ENCODE measurements at places on chromosomes 5 and 9.

DNA sequence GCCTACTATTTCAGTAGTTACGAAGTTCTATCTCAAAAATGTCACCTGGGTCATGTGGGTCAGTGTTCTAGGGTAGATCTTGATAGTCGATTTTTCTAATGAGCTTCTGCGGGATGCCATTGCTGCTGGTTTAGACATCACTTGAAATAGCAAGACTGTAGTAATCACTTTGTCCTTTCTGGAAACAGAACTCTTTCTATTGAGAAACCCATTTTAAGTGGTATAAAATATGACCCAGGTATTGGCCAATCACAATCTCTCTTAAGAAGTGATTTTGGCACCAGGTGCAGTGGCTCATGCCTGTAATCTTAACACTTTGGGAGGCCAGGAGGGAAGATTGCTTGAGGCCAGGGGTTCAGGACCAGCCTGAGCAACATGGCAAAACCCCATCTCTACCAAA lies 17.6 kb downstream of the ARRDC3 start:
- DNase-seq: no peak

- DNase-seq: no peak
Observed at GRCh38 chr5:168712280-168712924, 133.2 kb upstream of the PANK3 start.

GRCh38 chr5:133746834-133747233 lies 134.5 kb upstream of the FSTL4 start:
- DNase-seq: peak; percentile 48

DNA sequence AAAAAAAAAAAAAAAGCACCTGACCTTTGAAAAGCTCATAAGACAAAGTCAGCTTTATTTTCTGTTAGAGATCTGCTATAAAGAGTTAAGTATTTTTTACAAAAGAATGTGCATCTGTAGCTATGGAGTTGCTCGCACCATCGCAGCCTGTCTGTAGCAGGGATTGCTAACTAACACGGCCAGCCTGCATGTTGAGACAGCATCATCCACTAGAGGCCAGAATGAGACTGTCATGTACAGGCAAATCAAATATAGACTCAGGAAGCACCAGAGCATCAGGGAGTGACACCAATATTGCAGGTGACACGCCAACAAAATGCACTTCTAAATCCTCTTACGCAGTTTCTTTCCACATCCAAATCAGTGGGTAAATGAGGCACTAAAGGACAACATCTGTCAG lies 136.3 kb upstream of the RASEF start:
- no peak for DNase-seq

- DNase-seq: no peak
Observed at GRCh38 chr9:29816954-29817703, 2243.8 kb upstream of the C9orf72 start.

GRCh38 chr9:95516221-95516733 lies 494 bp downstream of the PTCH1 start:
- no peak for DNase-seq

- no peak for DNase-seq
Observed at GRCh38 chr9:27090231-27090630, 18.8 kb upstream of the TEK start.

- no peak for DNase-seq
Observed at GRCh38 chr5:102536323-102536928, 37.6 kb upstream of the SLCO6A1 start.

- DNase-seq: no peak
Observed at GRCh38 chr5:98341038-98342032, 432.1 kb upstream of the RGMB start.

- DNase-seq: no peak
Observed at GRCh38 chr5:115369430-115370144, 73.1 kb upstream of the CCDC112 start.

DNA sequence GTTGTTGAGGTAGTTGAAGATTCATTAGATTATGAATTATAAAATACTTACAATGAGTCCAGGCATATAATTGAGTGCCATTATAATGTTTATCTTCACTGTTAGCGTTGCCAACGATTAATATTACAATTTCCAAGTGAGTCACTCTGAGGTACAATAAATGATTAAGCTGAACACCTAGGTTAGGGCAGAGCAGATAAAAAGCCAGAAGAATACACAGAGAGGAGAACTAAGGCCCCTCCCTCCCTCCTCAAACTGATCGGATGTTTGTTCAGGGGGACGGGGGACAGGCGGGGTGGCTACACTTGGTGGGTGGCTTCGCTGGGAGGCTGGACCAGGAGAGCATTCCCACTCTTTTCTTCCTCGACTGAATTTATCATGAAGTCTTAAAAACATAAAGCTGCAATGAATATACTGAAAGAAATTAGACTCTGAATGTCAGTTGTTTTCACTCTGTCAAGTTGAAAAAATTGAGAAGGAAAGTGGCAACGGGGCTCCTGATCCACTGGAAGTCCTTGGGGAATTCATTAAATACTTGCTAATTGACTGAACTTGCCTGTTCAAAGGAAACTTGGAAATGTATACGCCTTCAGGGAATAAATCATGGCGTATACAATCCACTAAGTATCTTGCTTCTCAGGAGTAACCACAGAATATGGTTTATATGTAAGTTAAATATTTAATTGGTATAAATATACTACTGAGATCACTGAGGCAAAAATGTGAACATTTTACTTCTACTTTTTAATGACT lies 198.1 kb downstream of the TSSK1B start:
- no peak for DNase-seq

DNA sequence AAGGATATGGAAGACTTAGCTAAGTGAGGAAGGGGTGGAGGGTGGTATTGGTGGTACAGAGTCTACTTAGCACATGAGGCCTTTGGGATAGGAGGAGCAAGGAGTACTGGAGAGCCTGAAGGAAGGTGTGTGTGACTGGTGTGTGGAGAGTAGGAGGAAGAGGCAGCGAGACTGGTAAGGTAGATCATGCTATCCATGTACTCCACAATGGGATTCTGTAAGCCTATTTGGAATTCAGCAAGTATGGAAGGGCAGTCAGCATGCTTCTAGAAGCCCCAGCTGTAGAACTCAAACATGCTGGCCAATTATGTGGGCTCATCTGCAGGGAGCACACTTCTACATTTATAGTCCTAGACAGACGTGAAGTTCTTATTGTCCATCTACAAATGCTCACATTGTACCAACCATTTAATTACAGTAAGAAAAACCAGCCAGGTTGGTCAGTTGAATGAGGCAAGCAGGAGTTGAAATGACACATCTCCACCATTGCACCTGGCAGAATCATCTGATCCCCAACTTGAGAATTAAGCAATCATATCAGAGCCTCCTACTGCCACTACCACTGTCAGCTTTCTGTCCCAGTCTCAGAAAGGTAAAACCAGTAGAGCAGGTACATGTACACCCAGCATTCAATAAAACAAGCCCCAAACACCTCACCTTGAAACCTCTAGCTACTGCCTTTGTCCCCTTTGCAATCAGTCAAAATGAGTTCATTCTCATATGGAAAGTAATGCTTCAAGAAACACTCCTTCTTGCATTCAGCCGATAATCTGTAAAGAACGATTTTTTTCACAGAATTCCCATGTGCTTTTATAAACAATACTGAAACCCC lies 60.9 kb upstream of the GLRX start:
- DNase-seq: no peak

GRCh38 chr5:95447961-95448360 lies 56.8 kb downstream of the FAM81B start:
- DNase-seq: no peak

DNA sequence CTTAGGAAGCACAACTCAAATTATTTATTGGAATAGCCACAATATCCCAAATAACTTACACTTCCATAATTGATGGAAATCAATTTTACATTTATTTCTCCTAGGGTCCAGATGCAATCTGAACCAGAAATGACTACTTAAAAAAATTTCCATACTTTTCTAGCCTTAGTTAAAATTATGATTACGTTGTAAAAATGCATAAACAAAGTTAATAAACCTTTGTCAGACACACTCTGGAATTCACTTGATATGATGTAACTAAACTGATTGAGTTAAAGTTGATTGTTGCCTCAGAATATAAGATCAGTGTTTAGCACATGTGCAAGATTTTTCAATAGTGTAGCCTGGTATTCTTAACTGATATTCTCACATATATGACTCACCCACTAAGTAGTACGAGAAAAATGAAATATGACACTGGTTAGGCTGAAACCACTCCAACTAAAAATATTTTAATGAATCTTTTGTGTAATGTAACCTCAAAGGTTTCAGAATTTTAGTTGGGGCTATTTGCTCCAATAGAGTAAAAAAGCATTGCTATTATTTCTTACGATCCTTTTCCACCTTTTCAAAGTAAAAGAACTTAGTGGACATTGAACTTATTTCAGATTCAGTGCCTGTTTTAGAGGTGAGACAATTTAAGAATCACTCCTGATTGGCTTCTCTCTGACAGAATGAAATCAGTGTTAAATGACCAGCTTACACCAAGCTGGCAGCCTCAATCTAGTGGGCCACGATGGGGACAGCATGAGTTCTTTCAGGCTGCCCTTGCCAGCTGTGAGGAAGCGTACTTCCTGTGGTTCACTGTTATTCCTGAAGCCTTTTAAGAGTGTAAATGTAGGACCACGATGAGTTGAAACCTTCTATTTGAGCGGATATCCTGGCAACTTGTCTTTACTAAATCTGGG lies 277.2 kb upstream of the CDH9 start:
- DNase-seq: no peak

GRCh38 chr5:176906796-176907195 lies 7.7 kb upstream of the HK3 start:
- DNase-seq: no peak

- DNase-seq: no peak
Observed at GRCh38 chr5:93596676-93597490, 13.9 kb downstream of the NR2F1 start.

DNA sequence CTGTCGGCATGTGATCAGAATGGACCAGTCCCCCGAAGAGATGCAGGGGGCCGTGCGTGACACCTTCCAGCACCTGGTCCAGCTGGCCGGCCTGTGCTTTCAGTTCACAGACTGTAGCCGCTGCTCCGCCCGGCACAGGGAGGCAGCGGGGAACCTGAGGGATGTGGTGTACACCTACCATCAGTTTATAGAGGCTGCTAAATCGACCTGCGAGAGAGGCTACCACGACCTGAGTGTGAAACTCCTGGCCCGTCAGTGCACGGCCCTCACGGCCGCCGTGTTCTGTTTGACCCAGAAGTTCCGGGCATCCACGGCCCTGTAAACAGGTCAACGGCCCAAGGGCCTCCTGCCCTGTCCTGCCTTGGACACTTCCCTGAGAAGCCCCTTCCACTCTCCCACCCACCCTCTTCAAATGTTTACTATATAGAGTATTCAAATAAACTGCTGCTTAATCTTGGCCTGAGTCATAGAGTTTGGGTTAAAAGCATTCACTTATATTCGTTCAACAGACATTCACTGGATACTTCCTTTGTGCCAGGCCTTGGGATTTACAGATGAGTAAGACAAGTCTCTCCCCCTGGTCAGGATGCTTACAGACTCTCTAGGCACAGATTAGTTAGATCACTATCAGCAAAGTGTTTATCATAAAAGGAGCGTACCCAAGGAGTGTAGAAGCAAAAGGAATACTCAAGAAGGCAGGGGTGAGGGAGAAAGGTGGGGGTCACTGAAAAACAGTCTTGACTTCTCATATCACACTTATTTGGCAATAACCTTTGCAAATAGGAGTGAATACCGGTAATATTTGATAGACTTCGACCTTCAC lies 6.9 kb upstream of the TRMT10B start:
- DNase-seq: no peak

- DNase-seq: no peak
Observed at GRCh38 chr5:11602298-11602697, 301.9 kb downstream of the CTNND2 start.

DNA sequence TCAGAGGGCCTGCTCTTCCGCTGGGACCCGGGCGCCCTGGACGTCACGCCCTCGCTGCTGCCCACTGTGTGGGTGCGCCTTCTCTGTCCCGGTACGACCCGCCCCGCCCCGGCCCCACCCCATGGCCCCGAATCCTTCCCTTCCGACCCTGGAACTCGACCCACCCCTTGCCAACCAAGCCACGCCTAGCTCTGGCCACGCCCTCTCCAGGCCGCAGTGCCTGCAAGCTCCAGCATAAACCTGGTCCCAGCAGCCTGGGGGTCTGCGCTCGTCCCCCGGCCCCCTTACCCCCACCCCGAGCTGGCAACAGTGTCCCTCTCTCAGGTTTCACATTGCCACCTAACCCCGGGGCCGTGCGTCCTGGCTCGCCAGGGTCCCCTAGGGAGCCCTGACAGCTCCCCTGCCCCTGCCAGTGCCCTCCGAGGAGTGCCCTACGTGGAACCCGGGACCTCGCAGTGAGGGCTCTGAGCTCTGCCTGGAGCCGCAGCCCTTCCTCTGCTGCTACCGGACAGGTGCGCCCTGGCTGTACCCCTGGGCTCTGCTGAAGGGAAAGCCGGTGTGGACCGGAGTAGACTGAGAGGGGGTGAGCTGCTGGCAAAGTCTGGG lies 3.4 kb downstream of the ADGRD2 start:
- no peak for DNase-seq

- peak; percentile 45 for DNase-seq
Observed at GRCh38 chr5:56693220-56693579, 122.1 kb upstream of the MAP3K1 start.

GRCh38 chr5:35665096-35665495 lies 47.4 kb downstream of the SPEF2 start:
- no peak for DNase-seq

DNA sequence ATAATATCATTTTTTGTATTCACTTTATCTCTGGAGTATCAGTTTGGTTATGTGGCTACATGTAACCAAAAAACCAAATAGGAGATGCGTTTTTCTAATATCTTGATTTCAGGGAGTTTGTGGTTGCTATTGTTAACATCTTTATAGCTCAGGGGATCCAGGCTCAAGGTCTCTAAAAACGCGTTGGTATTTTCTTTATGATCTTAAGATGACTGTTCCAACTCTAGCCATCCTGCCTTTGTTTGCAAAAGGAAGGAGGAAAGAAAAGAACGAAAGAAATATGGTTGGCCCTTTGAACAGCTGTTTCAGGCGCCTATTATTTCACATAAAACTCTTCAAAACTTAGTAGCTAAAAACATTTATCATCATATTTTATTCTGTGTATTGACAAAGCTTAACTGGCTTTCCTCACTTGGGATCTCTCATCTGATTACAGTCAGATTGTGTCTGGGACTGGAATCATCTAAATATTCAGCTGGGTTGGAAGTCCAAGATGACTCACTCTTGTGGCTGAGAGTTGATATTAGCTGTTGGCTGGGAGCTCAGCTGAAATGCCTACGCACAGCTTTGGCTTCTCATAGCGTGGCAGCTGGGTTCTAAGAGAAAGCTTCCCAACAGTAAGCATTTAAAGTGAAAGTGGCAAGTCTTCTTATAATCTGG lies 60.1 kb downstream of the FAM174A start:
- no peak for DNase-seq

- DNase-seq: no peak
Observed at GRCh38 chr5:163950248-163950647, 444.8 kb downstream of the MAT2B start.
